ENCODE measurements at places on chromosomes 16 and 17.

DNA sequence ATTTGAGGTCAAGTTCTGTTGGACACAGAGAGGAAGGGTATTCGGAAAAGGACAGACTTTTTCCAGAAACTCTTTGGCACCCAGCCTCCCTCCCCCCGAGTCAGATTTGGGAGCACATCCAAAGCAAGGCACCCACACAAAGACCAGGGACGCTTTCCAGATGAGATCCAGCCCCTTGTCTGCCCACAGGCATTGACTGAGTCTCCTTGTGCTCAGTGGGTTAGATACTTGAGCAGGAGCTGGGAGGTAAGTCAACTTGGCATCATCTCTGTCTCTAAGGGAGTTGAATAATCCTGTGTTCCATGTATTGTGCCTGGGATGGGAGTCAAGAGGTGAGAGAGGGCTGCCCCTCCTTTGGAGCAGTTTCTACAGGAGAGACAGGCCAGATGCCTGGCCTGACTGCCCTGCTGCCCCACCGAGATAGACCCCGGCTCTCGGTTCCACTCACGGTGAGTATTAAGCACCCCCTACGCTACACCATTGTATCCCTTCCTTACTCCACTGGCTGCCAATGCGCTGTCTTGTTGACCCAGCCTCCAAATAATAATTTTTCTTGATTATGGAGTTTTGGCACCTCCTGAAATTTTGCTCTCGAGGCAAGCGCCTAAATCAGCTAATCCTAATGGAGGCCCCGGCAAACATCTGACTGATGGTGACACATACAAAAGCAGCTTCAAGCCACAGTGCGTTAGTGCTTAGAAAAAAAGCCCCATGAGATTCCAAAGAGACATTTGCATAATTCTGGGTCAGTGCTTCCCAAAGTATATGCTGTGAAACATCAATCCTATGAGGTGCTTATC is 29.6 kb upstream of the MAP3K14 start:
- DNase-seq, result no peak

- no peak for DNase-seq
These were observed at the start of gene USP43 for GRCh38 chr17:9644910-9645751. Gene USP43, plus strand, starts transcription at chr17:9645517. Its CDS starts 116 bp downstream, at chr17:9645633.

GRCh38 chr17:7883781-7884386 is 4.7 kb upstream of the CHD3 start:
- no peak for DNase-seq

DNA sequence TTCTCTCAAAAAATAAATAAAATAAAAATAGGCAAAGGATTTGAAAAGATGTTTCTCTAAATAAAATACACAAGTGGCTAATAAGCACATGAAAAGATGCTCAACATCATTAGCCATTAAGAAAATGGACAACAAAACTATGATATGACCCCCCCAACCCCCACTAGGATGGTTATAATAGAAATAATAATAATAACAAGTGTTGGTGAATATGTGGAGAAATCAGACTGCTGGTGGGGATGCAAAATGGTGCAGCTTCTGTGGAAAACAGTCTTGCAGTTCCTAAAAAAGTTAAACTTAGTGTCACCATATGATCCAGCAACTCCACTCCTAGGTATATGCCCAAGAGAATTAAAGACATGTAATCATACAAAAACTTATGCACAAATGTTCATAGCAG is 9.0 kb upstream of the MYCBPAP start:
- DNase-seq, result no peak

DNA sequence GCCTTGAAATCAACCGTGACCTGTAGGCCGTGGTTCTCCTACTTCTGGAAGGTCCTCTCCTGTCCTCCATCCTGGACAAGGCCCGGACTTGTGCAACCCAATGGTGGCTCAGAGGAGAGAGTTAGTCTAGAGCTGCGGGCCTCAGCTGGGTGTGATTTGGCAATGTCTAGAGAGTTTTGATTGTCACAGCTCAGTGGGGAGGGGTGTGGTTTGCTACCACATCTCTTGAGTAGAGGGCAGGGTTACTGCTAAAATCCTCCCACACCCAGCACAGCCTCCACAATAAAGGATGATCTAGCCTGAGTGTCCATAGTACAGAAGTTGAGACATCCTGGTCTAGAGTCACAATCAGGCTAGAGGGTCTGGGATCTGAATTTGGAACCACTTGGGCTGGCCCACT is 40.3 kb downstream of the MYH13 start:
- DNase-seq, result no peak

DNA sequence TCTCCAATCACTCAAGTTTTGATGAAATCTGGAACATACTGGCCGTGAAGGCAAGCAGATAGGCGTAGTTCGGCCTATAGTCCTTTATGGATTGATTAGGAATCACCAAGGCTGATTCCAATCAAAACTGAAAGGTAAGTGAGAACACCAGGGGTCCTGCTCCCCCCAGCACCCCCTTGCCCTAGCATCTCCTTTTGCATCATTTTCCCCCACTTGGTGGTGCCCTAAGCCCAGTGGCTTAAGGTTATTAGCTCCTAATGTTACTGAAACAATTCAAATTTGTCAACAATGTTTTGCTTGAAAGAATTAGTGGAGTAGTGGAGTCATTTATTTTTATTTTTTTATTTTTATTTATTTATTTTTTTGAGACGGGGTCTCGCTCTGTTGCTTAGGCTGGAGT is 4.9 kb downstream of the SLFN14 start:
- DNase-seq, result no peak

GRCh38 chr16:60566901-60567300 is 1469.3 kb downstream of the CDH8 start:
- DNase-seq, result no peak

GRCh38 chr16:74832228-74832627 is 57.6 kb upstream of the FA2H start:
- DNase-seq, result no peak

DNA sequence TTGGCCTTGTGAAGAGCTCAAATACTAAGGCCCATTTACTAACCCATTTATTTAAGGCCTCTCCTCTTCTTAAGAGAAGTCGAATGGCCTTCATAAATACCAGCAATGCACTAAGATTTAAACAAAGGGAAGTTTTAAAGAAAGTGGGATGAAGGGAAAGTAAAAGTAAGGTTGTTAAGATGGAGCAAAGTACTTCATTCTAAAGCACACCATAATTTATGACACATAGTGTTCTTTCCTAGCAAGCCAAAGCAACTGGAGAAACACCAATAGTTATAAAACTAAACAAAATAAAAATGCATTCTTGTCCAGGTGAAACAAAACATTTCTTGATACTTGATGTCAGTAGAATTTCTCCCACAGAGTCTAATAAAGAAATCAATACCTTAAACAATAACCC is 27.9 kb downstream of the CDH11 start:
- no peak for DNase-seq

DNA sequence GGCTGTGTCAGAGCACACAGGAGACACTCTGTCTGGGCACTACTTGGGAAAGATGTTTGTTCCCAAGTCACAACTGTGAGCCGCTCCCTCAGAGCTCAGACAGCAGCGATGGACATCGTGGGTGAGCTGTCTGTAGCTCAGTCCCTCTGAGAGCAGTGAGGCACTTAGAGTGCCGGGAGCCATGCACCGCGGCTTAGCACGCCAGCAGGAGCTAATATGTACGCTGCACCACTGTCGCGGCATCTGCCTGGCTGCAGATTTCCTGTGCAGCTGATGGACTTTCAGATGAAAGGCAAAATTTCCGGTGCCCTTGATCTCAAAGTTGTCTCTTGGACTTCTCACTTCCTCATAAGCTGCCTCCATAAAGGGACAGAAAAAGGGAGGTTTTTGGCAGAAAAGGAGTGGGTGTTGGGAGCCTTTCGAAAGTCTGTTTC is 92.8 kb upstream of the ZNF469 start:
- DNase-seq, result no peak

- no peak for DNase-seq
These were observed 32.8 kb downstream of the MYO15A start for GRCh38 chr17:18141210-18141803.

DNA sequence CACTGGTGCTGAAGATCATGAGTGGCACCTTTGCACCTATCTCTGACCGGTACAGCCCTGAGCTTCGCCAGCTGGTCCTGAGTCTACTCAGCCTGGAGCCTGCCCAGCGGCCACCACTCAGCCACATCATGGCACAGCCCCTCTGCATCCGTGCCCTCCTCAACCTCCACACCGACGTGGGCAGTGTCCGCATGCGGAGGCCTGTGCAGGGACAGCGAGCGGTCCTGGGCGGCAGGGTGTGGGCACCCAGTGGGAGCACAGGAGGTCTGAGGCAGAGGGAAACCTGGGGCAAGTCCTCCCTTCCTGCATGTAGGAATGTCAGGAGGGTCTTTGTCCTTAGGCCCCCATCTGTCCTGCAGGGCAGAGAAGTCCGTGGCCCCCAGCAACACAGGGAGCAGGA is 6.5 kb upstream of the TRAF4 start:
- DNase-seq, result no peak

DNA sequence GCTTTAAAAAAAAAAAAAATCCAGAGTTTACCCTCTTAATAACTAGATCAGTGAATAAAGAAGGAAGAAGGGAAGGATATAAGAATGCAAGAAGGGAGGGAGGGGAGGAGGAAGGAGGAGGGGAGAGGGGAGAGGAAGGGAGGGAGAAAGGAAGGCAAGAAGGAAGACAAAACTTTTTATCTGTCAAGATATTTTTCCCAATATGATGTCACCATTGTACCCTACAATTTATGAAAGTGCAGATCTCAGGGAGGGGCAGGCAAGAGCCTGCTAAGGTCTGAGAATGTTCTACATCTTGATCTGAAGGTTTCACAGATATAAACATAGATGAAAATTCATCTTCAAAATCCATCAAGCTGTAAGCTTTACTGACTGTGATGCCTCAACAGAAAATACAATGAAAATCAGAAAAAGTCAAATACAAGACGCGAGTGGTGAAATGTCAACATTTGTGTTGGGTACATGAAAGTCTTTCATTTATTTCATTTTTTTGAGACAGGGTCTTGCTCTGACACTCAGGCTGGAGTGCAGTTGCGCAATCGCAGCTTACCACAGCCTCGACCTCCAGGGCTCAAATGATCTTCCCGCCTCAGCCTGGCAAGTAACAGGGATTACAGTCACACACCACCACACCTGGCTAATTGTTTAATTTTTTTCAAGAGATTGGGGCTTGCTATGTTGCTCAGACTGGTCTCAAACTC is 57.1 kb upstream of the EMP2 start:
- DNase-seq, result no peak

DNA sequence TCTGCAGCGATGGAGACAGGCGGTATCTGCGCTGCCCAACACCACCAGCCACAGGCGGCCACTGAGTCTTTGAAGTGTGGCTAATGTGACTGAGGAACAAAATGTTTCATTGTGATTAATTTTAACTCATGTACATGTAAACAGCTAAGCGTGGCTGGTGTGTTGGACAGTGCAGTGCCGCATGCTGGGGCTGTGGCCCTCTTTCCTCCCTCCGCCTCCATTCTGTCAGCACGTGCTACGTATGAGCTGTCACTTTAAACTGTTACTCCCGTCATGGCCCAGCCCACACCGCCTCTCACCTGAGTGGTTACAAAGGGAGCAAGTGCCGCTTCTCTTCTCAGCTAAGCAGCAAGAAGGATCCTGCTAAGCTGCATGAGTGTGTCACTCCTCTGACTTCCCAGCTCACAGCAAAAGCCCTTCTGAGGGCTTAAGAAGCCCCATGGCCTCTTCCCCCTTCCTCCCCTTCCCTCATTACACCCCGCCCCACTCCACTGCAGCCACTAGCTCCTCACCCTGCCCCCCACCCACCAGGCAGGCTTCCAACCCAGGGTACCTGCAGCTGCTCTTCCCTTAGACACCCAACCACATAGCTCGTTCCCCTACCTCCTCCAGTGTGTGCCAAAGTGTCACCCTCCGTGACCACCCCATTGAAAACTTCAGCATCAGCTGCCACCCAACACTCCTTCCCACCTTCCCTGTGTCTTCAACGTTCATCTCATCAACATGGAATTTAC is 15.0 kb downstream of the HASPIN start:
- peak; percentile 32 for DNase-seq

DNA sequence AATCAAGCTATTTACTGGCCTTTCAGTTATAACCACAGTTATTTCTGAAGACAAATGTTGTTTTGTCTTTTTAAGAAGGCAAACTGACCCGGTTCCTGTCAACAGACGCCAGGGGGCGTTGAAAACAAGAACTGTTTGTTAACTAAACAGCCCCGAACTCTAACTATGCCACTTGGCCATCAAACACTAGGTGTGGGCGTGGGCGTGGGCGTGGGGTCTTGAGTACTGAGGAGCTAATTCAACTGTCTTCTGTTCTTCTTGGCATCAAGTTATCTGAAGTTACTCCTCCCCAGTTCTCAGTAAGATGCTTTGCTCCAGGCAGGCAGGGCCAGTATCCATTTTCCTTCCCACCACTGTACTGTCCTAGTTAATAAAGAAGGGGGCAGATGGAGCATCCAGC is 63.3 kb upstream of the MTMR4 start:
- peak; percentile 19 for DNase-seq

DNA sequence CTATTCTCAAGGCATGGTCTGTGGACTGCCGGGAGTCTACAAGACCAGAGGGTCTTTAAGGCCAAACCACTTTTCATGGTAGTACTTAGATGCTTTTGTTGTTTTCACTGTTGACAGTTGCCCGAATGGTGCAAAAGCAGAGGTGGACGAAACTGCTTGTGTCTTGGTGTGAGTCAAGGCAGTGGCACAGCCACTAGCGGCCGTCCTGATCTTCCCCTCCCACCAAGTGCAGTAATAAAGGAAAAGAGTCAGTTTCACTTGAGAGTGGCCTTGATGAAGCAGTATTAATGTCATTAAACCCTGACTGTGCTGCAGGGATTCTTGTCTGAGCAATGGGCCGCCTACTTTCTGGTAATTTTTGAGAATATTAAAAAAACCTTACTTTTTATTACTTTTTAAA is 109.1 kb downstream of the PRKCA start:
- DNase-seq, result no peak

GRCh38 chr16:47503936-47504335 is 42.8 kb downstream of the PHKB start:
- no peak for DNase-seq

GRCh38 chr17:45248132-45248957 is 13.5 kb downstream of the SPATA32 start:
- DNase-seq, result peak; percentile 69

GRCh38 chr16:12206098-12206748 is 229.7 kb downstream of the SNX29 start:
- DNase-seq, result no peak

Data from activated CD8-positive, alpha-beta memory T cell treated with anti-CD3 and anti-CD28 coated beads for 1 hour (primary cell).